Left renal cortex interstitium (tissue), 4 donors: ENCODE measurements at places on chromosomes 7 and 10. TPM values are rescaled to one million over a fixed set of nuclear protein-coding genes. Genes with fewer than 3 reads are reported as not detected.

- DNase-seq, result no peak
Observed at GRCh38 chr10:427761-428519, 261.5 kb downstream of the DIP2C start.

DNA sequence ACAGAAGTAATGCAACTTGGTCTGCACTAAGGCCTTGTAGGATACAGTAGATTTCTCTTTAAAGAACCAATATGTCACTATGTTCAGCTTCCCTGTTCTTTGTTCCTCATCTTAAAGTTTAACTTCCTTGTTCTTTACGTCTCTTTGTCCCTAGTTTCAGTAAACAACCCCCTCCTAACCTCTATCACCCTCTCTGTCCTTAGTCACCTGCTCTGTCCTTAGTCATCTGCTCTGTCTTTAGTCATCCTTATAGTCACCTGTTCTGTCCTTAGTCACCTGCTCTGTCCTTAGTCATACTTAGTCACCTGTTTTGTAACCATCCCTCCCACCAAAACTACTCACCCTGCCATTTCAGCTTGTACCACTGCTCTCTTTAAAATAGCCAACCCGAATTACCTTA lies 144.6 kb upstream of the TMEM106B start:
- no peak for DNase-seq

GRCh38 chr7:26278770-26279169 lies 12.9 kb upstream of the SNX10 start:
- no peak for DNase-seq

DNA sequence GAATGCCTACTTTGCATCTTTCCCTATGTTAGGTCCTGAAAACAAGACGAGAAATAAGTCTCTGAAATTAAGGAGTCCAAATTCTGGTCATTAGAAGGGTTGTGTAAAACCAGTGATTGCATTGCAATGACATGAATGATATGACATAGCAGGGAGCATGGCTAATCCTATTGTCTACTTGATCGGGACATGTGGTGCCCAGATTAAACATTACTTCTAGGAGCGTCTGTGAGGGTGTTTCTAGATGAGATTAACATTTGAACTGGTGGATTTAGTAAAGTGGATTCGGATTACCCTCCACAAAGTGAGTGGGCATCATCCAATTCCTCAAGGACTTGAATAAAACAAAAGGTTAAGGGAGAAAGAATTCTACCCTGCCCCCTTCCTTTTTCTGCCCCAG lies 434.9 kb upstream of the KLF6 start:
- no peak for DNase-seq

DNA sequence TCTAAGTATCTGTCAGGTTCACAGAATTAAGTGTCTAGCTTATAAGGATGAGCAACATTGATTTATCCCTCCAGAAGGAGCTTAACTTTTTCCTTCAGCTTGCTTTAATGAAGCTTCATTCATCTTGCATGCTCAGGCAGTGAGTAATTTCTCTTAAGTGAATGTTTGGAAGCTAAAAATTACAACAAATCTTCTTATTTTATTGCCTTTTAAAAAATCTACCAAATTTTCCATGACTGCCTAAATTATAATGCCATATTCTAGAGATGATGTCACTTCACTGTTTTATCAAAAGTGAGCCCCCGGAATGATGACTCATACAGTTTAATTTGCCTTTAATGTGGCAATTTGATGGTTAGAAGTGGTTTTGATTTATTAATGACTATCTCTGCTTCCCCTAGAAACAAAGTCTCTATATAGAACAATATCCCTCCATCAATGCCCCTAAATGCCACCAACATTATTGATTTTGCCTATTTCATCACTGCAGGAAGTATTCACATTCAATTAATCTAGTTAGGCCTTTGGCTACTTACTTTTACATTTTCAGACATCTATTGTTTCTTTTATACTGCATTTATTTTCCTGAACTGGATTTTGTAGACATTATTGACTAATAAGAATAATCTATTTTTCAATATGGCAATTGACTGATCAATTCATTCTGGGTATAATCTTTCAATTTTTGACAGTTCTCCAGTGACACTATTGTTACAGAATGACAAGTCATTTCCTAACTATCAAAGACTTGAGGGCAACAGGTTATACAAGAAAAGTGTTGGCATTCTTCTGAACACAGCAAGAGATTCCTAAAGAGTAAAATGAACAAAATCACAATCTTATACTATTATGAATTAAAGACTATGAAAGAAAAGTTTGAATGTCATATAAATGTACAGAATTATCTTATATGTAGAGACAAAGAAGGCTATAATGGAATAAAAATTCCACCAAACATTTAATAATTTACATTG lies 139.3 kb upstream of the ODAD2 start:
- DNase-seq, result no peak

Gene PDZD7
- 1.8 TPM for polyA plus RNA-seq
